ENCODE measurements at places on chromosomes 1 and 21.
A peak's percentile ranks its signal among the peaks of the same experiment; 100 is the strongest.

DNA sequence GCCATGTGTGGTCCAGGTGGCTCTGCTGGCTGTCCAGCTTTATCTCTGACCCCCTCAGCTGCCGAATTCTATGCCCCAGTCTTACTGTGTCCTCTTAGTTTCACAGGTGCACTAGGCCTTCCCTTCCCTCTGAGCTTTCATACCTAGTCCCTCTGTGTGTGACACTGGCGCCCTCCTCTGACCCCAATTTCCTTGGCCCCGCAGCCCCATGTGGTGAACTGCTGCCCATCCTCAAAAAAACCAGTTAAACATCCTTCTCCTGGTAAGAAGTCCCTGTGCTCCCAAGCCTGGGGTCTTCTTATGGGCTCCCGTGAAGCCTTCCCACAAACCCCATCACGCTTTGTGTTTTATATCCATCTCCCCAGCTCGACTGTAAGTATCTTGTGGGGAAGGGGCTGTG, 93.9 kb upstream of the TSPAN2 start:
- no peak for DNase-seq

GRCh38 chr1:156160743-156161171, 7.4 kb downstream of the SEMA4A start:
- DNase-seq = no peak

- no peak for DNase-seq
These were observed 31.5 kb downstream of the RPS6KC1 start for GRCh38 chr1:213082420-213083111.

GRCh38 chr1:3312898-3313575, 141.4 kb upstream of the ARHGEF16 start:
- DNase-seq = peak; percentile 74

- DNase-seq = no peak
These were observed 20.5 kb upstream of the XPR1 start for GRCh38 chr1:180611016-180611930.

- DNase-seq = no peak
These were observed 30.5 kb downstream of the EPHB2 start for GRCh38 chr1:22741118-22741517.

DNA sequence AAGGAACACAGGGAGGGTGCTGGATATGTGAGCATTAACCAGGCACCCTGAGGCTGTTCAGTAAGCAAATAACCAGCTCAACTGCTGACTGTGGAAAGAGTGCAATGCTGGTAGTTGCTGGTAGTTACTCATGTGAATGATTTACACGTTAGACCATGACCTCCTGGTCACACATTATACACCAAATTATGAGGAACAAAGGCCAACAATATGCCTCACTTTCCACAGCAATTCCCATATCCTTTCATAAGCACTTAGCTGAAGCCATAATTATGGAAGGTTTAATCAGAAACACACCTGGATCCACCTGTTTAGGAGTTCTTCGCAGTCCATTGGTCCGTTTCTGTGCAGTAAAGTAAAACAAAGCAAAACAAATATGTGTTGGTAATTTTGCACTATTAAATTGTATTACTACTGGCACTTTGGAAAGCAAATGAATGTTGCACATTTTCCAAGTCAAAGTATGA, 281.8 kb downstream of the VAV3 start:
- no peak for DNase-seq

GRCh38 chr21:15552914-15553494, 176.8 kb upstream of the USP25 start:
- DNase-seq = no peak

GRCh38 chr21:33197496-33197895, 32.2 kb upstream of the IFNAR2 start:
- DNase-seq = no peak

DNA sequence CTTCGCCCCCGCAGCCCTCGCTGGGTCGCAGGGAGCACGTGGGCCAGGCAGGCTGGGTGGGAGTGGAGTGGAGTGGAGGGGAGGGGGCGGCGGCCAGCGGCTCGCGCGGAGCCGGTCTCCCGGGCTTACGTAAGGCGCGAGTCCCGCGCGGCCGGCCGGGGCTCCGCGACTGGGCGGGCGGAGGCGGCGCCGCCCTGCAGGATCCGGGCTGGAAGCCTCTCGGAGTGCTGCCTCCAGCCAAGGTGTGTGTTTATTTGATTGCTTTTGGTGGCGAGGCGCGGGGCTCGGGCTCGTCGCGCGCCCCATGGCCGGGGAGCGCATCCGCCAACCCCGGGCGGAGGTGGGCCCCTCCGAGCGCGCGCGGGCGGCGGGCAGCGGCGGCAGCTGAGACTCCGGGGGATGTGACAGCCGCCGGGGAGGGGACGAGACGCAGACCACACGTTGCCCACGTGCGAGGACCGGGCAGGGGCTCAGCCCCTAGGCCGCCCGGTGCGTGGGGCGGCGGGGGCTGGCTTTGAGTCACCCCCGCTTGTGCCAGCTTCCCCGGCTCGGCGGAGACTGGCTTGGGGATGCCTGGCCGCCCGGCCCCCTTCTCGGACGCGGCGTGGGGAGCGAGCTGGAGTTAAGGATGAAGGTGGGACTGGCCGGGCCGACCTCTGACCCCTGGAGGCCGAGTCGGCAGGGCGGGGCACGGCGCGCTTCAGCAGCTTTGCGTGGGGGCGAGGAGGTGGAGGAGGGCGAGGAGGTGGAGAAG, 402 bp upstream of the AK4 start:
- DNase-seq = peak; percentile 37

- DNase-seq = no peak
These were observed 39.4 kb downstream of the CDC14A start for GRCh38 chr1:100391675-100392074.

DNA sequence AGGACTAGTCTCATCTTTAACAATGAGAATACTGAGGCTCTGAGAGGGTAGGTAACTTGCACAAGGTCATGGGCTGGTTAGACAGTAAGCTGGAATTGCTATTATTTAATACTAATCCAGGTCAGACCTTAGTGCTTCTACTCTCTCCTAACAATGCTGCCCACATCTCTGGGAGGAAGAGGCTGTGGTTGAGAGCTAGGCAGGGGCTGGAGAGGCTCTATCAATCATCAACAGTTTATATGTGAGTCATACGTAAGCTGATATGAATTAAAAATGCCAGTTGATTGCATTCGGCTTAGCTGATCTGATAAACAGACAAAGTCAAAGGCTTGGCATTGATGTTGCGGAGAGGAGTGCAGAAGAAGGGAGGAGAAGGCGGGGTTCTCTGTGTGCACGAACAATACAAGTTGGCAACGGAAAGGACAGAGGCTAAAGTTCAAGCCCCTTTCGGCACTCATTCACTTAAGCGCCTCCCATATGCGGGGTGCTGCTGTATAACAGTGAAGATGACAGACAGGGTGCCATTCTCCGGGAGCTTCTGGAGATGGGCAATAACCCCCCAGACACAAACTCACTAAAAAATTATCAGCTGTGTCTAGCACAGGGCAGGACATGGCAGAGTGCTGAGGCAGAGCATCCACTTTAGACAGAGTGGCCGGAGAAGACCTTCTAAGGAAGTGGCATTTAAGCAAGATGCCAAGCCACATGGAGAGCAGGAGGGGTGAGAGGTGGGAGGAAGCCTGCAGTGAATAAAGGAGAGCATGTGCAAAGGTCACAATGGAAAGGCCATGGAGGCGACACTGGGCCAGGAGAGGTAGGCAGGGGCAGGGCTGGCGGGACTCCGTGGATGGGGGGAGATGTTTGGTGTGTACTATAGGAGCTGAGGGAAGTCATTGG, 195.2 kb downstream of the ZSCAN20 start:
- DNase-seq = no peak

DNA sequence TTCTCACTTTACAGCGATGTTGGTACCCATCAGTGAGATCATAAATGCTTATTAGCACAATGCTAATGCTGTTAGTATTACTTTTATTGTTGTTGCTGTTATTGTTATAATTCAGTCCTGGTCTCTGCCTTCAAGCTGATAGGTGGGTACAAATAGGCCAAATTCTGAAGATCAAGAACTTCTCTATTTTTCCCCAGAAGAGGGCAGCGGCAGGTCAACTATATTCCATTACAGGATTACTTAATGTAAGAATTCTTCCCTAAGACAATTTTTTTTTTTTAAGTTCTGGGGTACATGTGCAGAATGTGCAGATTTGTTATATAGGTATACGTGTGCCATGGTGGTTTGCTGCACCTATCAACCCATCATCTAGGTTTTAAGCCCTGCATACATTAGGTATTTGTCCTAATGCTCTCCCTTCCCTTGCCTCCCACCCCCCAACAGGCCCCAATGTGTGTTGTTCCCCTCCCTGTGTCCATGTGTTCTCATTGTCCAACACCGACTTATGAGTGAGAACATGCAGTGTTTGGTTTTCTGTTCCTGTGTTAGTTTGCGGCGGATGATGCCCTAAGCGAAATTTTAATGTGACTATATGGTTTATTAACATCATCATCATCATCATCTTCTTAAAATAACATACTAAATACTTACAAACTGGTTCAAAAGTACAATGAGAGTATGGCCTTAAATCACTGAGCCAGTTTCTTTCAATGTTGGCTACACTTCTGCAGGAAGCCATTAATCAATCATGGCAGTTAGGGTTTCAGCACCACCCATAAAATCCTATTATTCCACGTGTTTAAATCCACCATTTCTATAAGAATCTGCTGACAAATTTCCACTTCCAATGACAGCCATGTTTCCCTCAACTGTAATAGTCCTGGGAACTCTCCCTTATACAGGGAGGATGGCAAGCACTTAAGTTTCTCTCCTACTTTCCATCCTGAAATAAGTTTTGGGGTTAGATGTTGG, 19.2 kb downstream of the SLC19A2 start:
- DNase-seq = no peak

DNA sequence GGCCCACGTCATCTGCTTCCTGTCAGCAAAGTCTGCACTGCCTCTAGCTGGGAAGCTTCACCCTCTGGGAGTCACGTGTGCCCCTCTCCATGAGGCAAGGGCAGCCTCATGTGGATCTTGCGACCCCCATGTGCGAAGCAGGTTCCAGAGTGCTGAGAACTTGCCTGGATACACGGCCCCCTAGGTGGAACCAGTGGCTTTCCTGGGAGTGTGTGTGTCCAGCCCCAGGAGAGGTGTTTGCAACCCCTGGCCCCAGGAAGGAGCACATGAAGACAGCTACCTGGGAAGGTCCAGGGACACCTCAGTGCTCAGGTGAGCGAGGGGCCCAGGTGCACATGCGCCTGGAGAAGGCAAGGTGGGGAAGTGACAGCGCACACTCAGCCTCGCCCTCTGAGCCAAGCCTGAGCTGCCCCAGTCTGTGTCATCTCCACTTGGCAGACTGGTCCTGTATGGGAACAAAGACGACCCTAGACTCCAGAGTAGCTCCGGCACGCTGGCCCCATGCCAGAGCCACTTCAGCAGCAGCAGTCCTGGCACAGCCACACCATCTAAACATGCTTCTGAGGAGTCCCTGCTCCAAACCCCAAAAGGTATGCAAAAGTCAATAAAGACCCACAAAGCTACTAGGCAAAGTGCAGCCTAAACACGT, 8.9 kb downstream of the LSS start:
- no peak for DNase-seq

- DNase-seq = no peak
These were observed 24.2 kb upstream of the SYDE2 start for GRCh38 chr1:85224734-85225623.

DNA sequence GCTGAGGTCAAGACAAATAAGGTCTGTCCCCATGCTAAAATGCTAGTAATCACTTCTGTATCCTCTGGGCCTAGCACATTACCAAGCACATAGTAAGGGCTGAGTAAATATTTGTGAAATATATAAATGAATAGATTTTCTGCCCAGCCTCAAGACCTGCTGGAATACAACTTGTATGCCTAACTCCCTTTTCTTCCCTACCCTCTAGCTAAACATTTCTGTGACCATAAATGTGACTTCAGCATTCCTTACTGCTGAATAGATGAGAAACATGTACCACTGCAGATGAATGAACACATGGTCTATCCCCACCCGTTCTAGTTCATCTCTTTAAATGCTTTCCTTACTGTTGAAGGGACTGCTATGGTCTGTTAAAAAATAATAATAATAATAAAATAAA, 209.0 kb upstream of the HOOK1 start:
- no peak for DNase-seq

DNA sequence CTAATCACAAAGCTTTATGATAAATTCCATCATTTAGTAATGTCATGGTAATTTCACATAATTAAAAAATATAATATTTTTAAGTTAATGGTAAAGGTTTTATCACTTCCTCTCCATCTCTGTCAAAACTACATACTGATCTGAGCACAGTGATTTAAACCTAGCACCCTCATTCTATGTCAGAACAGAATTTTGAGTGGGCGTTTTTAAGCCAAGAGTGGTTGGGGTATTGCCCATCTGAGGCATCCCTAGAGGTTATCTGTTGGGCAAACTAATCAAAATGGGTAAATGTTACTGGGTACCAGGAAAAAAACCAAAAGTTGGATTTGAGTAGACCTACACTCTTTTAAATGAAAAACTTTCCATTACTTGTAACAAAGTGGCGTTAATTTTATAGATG, 100.7 kb upstream of the GFI1 start:
- DNase-seq = no peak

DNA sequence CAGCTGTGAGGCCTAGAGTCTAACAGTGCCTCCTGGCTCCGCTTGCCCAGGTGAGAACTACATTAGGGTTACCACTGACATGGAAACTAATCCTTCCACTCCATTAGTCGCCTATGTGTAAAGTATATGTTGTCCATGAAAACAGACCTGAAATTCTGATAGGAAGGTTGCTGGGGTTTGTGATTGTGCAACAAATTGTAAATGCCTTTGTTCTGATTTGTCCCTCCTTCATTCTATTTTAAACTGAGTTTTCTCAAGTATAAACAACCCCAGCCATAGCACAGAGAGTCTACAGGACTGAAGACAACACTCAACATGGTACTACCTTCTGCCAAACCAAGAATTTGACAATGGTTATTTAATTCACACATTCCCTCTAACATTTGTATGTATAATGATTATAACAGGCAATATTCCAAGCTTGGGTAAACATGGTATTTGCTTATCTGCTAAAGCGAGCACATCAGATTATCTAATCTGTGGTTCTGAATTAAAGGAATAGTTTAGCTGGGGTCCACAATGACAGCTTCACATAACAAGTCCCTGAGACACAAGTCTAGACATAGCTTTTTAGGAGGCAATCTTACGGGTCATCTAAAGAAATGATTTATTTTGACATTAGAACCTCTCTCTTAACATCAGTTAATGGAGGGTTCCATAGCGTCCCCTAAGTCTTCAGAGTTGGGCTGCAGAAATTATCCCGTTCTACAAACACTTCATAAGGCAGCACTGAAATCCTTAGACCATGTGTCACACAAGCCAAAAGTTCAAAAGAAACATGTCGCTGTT, 633.0 kb downstream of the SMYD3 start:
- no peak for DNase-seq
